ENCODE measurements at places on chromosomes 4 and X.

DNA sequence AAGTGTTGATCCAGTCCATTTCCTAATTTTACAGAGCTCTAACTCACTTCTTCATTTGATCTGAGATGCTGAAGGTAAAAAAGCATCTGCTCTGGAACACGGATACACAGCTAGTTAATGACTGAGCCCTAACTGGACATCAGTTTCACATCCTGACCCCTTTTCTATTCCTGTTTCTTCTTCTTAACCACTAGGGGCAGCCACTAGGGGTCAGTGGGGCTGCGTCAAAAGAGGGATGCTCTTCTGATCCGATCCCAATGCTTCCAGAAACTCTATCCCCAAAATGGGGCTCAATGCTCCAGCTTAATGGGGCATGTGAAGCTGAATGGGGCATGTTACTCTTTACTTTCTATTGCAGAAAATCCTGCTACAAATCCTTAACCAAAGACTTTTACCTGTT is 33.4 kb upstream of the PHKA2 start:
- DNase-seq = no peak

GRCh38 chrX:96683997-96684338 is 674 bp upstream of the DIAPH2 start:
- no peak for DNase-seq

DNA sequence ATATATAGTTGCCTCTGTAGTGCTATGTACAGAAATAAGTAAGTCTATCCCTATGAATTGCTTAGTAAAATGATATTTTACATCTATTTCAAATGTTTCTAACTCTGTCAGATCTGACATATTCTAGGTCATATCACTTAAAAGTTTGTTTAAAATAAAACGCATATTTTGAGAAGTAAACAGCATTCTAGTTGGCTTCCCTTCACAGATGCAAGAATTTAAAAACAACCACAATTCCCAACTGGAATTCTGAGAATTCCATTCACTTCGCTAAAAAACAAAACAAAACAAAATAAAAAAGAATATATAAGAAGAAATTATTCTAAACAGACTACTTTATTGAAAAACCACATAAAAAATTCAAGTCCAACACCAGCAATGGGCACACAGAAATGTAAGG is 126.0 kb downstream of the PPP3CA start:
- no peak for DNase-seq

GRCh38 chrX:131728295-131729145 is 184.6 kb downstream of the OR13H1 start:
- no peak for DNase-seq

- DNase-seq = no peak
These were observed 22.9 kb upstream of the SGMS2 start for GRCh38 chr4:107801766-107802211.

DNA sequence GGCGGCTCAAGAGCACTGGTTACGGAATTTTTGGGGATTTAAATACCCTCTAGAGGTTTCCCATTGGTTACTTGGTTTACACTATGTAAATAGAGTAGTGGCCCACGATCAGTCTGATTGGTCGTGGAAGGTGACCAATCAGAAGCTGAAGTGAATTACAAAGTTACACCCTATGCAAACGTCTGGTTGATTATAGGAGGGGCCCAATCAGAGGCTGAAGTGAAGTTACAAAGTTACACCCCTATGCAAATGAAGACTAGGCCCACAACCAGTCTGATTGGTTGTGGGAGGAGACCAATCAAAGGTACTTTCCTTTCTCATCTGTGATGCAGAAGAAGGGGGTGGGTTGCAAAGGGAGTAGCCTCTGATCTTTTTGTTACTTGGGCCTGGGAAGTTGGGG is 45.1 kb upstream of the HSD17B10 start:
- no peak for DNase-seq

GRCh38 chrX:72026341-72027023 is 105.2 kb downstream of the RTL5 start:
- DNase-seq = no peak

GRCh38 chr4:56668267-56668666 is 12.8 kb downstream of the HOPX start:
- no peak for DNase-seq

DNA sequence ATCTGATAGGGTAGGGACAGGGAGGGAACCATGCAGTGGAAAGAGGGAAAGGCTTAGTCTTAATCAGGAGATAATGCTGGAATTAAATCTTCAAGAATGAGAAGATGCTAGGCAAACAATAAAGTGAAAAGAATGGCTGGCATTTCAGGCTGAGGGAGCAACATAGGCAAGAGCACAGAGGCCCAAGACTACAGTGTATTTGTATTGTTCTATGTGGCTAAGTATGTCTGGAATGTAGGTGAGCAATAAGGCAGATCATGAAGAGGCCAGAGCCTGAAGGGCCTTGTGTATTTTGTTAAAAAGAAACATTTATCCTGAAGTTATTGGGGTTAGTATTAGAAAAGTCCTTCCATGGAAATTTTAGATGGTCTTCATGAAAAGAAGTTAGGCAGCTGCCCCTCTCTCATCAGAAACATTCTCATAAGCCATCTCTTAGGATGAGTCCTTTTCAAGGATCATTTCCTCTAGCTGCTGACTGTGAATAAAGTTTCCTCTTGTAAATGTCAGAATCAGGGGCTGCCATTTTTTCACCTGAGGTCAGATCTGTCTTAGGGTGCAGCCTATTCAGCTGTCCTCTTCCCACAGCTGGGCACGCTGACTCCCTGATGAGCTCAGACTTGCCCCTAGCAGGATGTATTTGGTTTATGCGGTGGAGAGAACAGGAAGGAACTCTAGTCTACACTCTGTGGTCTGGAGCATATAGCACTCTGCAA is 46.3 kb downstream of the ATP10D start:
- DNase-seq = peak; percentile 3

- DNase-seq = no peak
These were observed 225.7 kb upstream of the ARX start for GRCh38 chrX:25241461-25241860.

DNA sequence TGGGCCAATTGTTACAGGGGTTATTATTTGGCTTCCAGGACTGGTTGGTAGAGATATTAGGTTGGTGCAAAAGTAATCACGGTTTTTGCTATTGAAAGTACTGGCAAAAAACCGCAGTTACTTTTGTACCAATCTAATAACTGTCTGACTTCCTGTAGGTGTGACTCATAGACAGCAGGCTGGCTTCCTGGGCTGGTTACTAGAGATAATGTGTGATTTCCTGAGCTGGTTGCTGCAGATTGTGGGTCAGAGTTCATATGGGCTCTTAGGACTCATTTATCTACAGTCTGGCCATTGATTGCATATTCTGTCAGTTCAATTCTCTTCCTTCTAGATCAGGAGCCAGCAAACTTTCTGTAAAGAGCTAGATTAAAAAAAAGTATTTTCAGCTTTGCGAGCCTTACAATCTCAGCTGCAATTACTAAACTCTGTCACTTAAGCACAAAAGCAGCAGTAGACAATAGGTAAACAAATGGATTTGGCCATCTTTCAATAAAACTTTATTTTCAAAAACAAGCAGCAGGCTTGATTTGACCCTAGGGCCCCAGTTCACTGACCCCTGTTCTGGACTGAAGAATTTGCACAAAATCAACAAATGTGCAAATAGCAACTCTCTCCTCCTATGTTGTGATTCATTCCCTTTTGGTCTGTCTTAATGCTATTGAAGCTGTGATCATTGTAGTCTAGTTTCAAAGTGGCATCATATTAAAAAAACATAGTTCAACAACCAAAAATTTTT is 50.8 kb upstream of the BOD1L1 start:
- no peak for DNase-seq

DNA sequence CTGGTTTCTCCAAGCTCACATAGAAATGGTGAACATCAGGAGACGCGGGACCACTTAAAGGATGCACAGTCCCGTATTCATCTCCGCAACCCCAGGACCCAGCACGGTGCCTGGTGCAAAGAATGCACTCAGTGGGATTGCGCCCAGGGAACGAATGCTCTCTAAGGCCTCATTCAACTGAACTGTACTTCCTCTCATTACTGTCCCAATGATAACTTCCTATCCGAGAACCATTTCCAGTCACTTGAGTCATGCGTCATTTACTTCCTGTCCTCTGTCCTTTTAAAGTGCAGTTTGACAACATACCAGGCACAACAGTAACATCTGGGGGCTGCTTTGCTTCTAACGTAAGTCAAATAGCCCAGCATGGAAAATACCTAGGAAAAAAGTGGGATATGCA is 75.7 kb downstream of the RBM47 start:
- no peak for DNase-seq

DNA sequence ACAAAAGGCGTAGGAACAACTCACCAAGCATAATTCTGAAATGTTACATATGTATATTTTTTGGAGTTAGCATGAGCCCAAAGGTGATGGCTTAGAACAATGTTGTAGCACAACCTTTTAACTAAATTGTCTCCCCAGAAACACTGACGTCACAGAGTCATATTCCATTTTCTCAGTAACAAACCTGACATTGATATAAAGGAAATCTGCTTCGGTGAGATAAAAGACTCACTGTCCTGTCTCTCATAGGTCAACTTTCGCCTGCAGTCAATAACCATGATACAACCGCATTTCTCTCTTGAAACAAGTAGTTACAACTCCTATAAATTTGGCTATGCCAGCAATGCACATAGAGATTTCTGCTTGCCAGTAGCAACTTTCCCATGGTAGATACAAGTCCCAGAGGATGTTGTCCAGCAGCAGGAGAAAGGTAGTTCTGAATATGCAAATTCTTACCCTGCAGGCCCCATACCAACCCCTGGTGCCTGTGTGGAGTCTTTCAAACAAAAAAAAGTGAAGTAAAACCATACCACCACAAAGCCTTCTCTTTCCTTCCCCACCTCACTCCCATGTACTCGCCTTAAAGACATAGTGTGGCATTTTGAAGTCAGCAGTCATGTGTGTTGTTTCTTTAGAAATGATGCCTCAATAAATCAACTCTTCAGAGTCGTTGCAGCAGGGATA is 47.9 kb downstream of the MTM1 start:
- DNase-seq = no peak

DNA sequence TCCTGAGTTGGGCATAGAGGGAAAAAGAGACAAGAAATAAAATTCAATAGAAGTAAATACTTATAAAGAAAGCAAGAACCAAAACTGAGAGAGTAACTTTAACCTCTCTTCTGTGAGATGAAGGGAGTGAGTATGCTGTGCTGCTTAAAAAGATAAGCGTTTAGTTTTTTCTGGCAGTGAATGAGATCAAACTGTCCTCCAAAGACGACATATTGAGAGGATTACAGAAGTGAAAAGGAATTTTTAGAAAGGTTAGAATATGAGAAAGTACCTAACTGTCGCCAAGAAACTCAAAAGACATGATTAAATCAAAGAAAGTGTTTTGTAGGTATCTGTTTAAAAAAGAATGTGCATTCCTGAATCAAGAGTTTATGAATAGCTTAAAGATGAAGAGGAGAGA is 16.0 kb downstream of the GAB1 start:
- DNase-seq = no peak

DNA sequence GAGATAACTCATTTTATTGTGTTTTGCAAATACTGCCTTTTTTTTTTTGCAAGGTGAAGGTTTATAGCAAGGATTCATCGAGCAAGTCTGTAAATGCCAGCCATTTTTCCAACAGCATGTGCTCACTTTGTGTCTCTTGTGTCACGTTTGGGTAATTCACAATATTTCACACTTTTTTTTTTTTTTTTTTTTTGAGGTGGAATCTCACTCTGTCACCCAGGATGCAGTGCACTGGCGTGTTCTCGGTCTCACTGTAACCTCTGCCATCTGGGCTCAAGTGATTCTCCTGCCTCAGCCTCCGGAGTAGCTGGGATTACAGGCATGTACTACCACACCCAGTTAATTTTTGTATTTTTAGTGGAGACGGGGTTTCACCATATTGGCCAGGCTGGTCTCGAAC is 1.9 kb downstream of the RNF4 start:
- DNase-seq = no peak

GRCh38 chr4:108884596-108884995 is 121.7 kb upstream of the ETNPPL start:
- no peak for DNase-seq

GRCh38 chrX:50798783-50799182 is 15.2 kb downstream of the SHROOM4 start:
- DNase-seq = no peak

DNA sequence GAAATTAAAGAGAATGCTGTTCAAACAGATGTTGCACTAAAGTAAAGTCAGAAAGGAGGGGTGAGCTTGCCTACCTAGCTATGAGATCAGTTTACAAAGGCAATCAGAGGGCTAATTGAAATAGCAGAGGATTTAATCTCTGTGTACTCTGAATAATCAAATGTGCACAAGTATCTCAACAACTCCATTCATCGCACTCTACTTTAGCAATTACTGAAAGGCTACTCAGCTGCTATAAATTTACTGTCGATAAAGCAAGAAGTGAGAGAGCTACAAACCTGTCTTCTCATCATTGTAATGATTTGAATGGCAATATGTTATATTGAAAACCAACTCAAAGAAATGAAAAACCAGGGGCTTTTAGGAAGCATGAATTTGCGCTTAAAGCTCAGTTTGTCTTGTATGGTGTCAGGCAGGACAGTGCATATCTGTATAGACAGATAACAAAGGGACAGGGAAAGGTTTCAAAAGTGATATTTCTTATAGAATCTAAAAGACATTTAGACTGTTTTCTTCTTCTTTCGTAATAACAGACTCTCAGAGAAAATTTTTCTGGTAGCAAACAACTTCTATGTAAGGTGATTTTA is 34.8 kb downstream of the GC start:
- no peak for DNase-seq

DNA sequence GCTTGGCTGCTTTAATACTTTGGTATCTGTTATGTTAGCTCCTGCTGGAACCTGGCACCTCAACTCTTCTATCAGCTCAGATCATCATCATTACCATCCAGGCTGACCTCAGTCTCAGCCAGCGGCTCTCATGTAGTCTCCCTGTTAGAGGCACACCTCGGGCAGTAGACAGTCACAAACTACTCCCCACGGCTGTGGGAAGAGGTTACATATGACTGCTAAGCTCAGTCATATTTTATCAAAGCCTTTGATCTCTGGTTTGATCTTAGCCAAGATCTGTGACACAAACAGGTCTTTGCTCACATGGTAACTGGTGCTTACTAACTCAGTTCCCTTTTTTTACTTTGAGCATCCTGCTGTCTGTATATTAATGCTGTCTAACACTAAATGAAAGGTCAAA is 384.9 kb downstream of the CENPC start:
- DNase-seq = no peak

DNA sequence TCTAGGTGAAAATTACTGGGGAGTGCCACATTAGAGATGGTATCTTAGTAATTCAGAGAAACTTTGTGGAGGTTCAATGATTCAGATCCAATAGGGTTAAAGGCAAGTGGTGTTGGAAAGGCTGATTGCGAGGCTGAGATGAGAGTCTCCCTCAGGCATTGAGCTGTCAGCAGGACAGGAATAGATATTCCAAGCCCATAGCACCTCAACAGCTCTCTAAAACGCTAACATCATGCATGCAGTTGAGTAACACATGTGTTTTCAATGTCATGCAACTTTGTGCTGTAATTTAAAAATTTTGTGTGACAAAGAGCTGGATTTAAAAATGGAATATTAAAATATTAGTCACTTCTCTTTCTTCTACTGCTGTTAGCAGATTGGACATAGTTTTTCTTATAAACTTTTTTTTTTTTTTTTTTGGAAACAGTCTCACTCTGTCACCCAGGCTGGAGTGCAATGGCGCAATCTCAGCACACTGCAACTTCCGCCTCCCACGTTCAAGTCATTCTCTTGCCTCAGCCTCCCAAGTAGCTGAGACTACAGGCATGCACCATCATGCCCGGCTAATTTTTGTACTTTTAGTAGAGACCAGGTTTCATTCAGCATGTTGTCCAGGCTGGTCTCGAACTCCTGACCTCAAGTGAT is 173.5 kb upstream of the C1QTNF7 start:
- DNase-seq = no peak
